ENCODE measurements at places on chromosomes 1 and 21.

DNA sequence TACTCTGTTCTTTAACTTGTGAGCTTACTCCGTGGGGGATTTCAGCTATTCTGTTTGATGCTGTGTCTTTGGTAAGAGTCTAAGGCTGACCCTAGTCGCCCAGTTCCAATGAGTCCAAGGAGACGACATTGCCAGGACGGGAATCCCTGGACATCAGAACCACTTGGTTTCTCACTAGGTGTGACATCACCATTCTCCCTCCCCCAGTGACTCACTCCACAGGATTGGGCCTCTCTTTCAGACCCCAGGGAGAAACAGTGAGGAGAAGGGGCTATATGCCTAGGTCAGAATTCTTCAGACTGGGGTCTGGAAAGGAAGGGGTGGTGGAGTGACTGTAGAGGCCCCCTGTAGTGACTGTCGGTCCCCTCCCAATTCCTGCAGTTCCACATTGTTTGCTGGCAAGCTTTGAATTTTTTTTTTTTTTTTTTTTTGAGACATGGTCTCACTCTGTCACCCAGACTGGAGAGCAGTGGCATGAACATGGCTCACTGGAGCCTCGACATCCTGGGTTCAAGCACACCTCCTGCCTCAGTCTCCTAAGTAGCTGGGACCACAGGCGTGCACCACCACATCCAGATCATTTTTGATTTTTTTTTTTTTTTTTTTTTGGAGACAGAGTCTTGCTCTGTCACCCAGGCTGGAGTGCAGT, 21.3 kb downstream of the ALPL start:
- no peak for DNase-seq

- DNase-seq, result no peak
Observed at GRCh38 chr1:200337831-200338230, 72.0 kb downstream of the ZNF281 start.

- DNase-seq, result no peak
Observed at GRCh38 chr1:9120312-9120958, 8.5 kb downstream of the GPR157 start.

DNA sequence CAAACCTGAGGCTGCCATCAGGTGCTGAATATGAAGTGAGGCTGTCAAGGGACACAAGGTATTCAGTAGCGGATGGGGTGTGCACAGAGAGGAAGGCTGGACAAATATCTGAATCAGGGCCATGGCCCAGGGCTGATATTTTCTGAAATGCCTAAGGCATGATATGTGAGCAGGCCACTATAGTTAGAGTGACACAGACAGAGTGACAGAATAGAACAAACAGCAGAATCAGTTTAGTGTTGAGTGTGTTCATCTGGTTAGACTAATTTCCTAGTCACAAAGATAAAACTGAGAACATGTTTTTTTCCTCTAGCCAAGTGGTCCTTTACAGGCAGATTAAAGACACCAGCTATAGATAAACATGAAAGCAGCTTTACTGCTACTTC, 3.9 kb downstream of the OVAAL start:
- DNase-seq, result no peak

DNA sequence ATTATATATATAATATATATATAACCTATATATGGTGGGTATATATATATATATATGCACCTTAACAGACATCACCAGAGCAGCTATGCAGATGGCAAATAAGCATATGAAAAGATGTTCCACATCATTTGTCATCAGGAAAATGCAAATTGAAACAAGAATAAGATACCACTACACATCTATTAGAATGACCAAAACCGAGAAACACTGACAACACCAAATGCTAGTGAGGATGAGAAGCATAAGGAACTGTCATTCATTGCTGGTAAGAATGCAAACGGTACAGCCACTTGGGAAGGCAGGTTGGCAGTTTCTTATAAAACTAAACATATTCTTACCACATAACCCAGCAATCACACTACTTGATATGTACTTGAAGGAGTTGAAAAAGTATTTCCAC, 219.8 kb upstream of the PRMT6 start:
- no peak for DNase-seq

GRCh38 chr1:67052741-67053534, 1.0 kb downstream of the SLC35D1 start:
- no peak for DNase-seq

DNA sequence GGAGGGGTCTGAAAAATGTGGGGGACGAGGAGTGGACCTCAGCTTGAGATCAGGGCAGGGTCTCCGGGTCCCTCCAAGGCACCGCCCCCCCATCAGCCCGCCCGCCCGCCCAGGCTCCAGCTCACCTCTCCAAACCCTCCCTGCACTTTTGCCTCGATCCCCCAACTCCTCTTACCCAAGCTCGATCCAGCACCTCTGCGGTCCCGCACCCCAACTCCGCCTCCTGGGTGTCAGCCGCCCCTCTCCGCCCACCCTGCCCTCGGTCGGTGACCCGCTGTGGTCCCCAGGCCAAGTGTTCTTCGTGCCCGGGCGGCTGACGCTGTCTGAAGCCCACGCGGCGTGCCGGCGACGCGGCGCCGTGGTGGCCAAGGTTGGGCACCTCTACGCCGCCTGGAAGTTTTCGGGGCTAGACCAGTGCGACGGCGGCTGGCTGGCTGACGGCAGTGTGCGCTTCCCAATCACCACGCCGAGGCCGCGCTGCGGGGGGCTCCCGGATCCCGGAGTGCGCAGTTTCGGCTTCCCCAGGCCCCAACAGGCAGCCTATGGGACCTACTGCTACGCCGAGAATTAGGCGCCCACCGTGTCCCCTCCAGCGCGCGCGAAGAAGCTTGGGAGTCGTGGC, 5.7 kb downstream of the HAPLN2 start:
- peak; percentile 32 for DNase-seq

GRCh38 chr1:17891205-17892110, 136.3 kb downstream of the ACTL8 start:
- no peak for DNase-seq

DNA sequence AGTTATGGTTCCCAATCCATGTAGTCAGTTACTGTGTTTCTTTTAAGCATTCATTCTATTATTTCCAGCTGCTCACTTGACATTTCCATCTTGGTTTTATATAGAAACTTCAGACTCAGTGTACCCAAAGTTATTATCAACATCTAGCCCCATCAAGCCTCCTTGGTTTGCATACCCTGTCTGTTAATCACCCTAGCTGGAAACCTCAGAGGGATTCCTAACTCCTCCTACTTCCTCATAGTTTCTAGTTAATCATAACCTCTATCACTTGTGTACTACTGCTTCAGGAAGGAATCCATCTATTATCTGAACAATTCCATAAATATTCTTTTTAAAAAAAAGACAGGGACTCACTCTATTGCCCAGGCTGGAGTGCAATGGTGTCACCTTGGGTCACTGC, 293.3 kb downstream of the SDCCAG8 start:
- no peak for DNase-seq

DNA sequence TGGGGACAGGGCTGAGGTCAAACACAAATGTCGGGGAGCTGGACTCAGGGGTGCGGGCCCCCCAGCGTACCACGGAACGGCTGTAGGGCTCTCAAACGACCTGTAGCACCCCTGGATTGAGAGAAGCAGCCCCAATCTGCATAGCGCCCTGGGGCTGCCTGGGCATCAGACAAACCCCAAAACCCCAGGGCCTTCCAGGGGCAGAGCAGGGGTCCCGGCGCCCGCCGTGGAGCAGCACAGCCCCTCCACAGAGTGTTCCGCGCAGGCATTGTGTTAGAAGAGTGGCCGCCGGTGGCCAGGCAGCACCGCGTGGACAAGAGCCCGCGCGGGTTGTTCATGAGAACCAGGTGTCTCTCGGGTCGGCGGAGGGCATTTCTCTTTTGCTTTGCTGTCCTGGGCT, 64.2 kb upstream of the ARHGEF16 start:
- DNase-seq, result no peak

- DNase-seq, result no peak
Observed at GRCh38 chr21:45366476-45366875, 38.5 kb upstream of the COL18A1 start.

GRCh38 chr1:37553598-37553926, 531 bp downstream of the SNIP1 start:
- no peak for DNase-seq

GRCh38 chr1:17696417-17697301, 58.5 kb upstream of the ACTL8 start:
- DNase-seq, result peak; percentile 33

DNA sequence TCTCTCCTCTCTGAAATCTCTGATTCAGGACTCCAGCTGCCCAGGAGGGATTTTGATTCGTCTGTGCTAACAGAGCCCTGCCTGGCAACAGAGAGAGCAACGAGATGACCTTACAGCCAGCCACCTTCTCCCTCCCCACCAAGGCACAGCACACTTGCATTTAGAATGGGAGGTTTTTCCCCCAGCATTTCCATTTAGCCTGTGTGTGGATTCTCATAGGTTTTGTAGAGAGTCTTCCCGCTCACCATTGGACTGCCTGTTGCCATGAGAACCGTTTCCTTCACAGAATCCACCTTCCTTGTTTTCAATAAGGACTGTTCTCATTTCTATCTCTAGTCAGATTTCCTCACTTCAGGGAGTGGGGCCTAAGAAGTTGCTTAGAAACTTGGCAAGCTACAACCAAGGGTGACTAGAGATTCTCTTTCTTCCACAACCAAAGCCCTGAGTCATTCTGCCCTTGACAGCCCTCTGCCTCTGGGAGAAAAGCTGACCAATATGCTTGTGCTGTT, 5.8 kb upstream of the IKBKE start:
- DNase-seq, result no peak

DNA sequence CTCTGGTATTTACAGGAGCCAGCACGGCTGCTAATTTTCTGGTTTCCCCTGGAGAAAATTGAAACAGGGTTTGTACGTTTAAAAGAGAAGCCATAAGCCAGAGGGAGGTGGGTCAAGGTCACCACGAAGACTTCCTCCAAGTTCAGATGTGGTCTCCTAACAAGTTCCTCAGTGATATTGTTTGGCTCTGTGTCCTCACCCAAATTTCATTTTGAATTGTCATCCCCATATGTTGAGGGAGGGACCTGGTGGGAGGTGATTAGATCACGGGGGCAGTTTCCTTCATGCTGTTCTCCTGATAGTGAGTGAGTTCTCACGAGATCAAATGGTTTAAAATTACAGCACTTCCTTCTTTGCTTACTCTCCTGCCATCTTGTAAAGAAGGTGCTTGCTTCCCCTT, 295.4 kb upstream of the DAB1 start:
- DNase-seq, result no peak

- DNase-seq, result no peak
Observed at GRCh38 chr1:211892577-211892976, 62.0 kb upstream of the LPGAT1 start.

DNA sequence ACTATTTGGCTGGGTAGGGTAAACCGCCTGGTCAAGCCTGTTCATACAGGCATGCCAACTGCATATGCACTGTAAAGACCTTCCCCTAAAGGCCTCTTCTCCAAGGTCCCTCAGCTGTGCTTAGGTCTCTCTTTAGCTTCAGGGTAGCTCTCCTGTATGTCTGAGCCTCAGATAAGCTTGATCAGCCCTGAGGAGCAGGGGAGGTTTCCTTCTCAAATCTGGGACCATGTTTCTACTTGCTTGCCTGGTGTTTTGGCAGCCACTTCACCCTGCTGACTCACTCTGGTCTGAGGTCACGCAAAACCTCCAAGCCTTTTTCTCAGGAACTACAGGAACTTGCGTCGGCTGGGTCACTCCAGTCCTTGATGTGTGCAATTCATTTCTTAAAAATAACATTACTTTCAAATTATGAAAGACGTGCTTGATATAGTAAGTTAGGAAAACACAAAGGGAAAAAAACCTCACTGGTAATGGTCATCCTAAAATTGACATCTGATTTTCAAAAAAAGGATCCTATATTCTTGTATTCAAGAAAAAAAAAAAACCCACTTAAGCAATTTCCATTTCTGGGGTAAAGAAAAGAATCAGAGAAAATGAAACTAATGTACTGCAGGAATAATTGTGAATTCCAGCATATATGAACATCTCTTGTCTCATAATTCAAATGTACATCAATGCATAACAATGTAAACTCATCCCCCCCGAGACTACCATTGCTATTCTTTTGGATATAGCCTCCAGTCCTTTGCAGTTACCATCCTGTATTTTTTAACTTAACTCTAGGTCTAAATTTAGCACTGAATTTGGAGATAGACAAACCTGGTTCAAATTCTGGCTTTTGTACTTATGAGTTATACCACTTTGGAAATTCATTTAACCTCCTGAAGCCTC, 24.8 kb upstream of the RNF19B start:
- DNase-seq, result no peak

DNA sequence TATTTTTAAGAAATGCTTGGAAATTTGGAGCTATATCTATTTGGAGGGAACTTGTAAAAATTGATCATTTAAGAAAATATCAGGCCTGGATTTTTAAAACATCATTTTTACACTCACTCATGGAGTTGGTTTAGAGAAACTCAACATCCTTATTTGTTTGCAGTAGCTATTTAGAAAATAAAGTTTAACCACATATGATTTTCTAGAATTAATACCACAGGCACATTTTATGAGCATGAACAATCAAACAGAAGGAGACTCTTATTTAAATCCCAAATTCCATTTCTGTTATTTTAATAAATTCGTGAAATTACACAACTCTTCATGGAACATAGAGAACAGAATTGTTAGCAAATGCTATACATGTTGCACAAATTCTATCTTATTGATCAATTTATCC, 3.2 kb downstream of the CDKN2C start:
- DNase-seq, result no peak

- no peak for DNase-seq
Observed at GRCh38 chr1:42674214-42674613, 8.0 kb upstream of the YBX1 start.

DNA sequence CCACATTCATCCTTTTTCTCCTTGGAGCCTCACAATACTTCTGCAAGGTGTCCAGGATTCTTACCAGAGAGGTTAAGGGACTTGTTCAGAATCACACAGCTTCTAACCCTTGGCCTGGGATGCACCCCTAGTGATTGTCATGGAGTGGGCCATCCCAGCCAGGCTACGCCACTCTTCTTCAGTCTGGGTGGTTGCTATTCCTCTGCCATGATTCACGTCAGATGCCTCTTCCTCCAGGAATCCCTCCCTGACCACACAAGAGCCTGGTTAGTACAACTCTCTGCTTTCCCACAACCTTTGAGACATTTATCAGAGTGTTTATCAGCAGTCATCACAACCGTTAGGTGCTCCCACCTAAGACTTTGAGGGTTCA, 121.8 kb downstream of the EPHB2 start:
- DNase-seq, result no peak

DNA sequence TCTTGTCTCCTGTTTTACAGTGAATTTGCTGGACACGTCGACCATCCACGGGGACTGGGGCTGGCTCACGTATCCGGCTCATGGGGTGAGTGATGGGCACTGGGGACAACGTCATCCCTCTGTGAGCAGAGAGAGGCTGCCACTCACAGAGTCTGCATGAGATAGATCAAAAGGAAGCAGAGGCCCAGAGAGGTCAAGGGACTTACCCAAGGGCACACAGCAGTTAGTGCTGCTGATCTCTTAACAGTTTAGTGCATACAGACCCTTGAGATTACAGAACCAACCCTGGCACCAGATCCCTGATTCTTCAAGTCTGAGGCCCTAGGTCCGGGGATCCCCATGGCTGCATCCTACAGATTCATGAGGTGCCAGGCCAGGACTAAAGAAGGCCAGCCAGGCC, 6.0 kb downstream of the EPHA8 start:
- no peak for DNase-seq

- no peak for DNase-seq
Observed at GRCh38 chr1:7579831-7580804, 191.0 kb upstream of the VAMP3 start.
